ENCODE measurements at places on chromosomes 12 and 14.
A peak's percentile ranks its signal among the peaks of the same experiment; 100 is the strongest.

DNA sequence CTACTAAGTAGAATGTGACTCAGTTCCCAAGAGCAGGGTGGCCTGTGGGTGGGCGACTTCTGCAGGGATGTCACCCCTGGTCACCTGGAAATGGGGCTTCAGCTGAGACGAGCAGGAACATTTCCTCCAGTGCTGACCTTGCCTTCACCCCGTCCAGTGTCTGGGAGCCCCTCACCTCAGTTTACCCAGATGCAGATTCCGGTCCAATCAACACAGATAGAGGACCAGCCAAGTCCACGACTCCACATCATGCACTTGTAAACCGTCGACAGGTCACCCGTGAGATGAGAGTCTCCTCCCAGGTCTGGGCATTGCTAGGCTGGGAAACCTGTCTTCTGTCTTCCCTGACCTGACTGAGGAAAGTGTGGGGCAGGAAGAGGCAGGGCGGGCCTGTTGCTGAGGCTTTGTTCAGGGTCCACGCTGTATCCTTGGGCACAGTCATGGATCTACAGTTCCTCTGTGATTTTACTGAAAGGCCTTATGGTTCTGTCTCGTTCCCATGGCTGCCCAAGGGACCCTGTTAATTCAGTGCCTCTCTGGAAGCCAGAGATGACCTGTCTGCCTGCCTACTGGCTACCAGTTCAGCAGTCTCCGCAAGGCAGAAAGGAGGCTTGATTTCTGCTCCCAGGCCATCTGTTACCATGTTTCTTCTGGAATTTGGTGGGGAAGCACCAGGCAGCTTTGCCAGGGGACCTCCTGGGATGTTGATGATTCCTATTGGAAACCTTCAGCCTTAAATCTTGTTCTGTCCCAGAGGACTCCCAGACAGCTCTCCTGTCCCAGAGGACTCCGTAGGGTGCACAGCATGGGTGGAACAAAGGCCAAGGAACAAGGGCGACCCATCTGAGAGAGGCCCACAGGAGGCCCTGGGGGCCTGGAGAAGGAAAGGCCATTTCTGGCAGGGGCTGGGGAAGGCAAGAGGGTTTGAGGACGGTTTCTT is 288.5 kb upstream of the RTL1 start:
- DNase-seq = no peak

GRCh38 chr12:127161466-127161865 is 1105.5 kb upstream of the TMEM132C start:
- DNase-seq = no peak

GRCh38 chr12:22541496-22542155 is 2.7 kb downstream of the C2CD5 start:
- DNase-seq = no peak

DNA sequence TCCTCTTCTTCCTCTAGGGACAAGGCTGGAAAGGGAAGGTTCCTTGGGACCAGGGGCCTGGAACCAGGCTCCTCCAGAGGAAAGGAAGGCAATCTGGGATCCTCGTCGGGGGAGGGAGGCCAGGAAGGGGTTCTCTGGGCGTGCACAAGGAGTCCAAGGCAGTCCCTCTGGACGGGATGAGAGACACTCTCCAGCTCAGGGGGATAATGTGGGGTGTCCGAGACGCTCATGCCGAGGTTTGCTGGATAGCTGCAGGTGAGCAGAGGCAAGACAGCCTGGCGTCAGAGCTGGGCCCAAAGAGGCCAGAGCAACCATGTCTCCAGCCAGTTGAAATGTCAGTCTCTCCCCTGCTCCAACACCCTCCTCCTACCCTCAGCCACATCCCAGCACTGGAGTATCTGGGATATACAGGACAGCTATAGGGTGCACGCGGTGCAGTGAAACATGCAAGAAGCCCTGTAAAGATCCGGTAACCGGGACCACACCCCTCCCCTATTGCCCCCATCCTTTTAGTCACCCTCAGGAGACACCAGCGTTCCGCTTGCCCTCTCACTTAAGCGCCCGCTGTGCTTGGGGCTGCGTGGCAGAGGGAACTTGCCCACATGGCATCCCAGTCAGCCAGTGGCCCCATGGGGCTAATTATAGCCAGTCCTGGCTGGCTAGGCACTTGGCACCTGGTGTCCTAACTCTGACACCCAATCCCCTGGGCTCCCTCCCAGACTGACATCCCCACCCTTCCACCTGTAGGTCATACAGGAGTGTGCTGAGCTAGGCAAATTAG is at the start of gene KLHL33:
Gene KLHL33, minus strand, starts transcription at position 585 of the 781 bp plus-strand sequence. Its CDS starts 355 bp downstream, at position 230.
- no peak for DNase-seq

DNA sequence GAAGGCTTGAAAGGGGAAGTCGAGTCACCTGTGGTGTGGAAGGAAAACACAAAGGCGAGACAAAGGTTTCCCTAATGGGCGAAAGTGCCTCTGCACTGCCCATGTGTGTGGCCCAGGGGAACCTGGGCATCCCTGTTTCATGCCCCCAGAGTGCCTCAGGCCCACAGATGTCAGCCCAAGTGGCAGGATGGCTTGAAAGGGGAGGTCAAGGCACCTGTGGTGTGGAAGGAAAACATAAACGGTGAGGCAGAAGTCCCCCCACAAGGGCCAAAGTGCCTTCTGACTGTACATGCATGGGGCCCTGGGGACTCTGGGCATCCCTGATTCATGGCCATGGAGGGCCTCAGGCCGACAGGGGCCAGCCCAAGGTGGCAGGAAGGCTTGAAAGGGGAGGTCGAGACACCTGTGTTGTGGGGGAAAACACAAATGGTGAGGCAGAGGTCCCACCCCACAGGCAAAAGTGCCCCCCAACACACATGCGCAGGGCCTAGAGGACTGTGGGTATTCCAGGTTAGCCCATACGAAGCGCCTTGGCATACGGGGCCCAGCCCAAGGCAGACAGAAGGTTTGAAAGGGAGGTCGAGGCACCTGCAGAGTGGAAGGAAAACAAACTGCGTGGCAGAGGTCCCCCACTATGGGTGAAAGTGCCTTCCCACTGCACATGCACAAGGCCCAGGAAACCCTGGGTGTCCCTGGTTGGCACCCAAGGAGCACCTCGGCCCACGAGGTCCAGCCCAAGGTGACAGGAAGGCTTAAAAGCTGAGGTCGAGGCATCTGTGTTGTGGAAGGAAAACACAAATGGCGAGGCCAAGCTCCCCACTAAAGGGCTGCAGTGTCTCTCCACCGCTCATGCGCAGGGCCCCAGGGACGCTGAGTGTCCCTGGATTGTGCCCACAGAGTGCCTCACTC is 382.3 kb downstream of the ALG10 start:
- DNase-seq = peak; percentile 45

DNA sequence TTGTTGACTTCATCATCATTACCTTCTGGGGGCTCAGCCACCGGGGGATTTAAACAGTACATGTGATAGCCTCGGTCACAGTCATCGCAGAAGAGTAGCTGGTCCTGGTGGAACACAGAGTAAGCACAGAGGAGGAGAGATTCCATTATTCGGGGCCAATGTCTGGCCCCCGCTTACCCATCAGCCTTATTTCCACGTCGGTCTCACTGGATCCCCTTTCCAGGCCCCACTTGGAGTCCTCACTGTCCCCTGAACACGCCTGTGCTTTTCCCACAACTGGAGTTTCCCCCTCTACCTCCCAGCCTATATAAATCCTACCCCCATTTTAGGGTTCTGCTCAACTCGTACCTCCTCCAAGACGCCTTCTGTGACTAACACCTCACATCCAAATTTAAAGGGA is 274.0 kb downstream of the DPF3 start:
- DNase-seq = no peak

- no peak for DNase-seq
Measured at GRCh38 chr12:13539051-13539450, 342.5 kb downstream of the EMP1 start.

DNA sequence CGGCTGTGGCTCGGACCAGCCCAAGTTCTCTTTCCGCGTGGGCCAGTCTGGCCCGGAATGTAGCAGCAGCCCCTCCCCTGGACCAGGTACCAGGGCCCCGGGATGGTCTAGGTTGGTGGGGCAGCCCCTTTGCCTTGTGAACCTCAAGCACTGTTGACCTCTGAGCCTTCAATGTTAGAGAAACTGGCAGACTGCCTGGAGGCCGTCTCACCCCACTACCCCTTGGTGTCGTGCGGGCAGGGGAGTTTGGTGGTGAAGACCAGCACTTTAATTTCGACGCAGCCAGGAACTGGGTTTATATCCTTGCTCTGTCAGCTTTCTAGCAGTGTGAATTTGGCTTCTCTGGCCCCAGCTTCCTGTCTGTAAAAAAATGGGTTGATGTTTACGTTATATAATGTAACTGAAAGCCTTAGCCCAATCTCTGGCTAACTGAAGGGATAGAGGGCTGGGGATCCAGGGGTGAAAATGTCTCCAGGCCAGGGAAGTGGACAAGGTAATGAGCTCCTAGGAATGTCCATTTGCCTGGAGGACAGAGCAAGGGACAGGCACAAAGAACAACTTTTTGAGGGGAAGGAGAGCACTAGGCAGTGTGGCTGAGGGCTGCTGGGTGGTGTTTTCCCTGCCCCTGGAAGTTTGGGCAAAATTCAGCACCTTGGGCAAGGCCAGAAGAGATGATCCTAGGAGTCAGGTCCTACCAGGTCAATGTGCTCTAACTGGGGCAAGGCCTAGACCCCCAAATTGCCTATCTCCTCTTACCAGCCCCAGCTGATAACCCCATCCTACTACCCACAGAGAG is 11.4 kb downstream of the MCRS1 start:
- DNase-seq = no peak

DNA sequence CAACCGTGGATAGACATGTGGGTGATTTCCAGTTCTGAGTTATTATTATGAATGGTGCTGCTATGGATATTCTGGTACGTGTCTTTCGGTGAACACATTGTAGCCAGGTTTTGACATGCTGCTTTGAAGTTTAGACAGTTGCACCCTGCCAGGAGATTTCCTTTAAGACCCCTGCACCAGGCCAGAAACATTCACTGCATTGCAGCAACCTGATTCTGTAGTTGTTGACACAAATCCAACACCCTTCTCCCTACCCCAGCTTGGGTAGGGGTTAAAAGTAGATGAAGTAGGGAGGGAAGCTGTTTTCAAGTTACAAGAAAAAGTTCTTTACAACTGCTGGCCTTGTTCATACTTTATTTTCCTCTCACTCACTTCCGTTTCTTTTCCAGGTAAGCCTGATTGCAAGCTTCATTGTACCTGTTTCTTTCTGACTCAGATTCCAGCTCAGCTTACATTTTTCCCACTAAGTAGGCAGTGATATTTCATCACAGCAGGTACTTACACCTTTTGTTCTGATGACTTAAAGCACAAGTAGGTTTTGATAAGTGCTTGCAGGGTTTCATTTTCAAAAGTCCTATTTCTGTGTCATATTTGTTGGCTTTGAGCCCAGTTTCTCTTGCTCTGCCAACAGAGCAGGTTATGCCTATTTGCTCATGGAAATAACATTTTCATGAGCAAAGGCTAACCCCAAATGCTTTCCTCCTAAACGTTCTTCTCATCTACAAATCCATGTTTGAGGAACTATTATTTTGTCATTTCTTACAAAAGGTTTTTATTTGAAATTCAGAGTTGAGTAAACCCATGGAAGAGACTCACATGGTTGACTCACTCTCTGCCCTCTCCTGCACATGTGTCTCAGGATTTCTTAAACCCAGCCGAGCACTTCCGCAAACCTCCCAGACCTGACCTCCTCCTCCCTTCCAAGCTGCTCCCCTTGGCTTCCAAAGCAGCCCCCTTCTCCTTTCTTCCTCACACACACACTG is 12.1 kb upstream of the LTA4H start:
- DNase-seq = peak; percentile 73

DNA sequence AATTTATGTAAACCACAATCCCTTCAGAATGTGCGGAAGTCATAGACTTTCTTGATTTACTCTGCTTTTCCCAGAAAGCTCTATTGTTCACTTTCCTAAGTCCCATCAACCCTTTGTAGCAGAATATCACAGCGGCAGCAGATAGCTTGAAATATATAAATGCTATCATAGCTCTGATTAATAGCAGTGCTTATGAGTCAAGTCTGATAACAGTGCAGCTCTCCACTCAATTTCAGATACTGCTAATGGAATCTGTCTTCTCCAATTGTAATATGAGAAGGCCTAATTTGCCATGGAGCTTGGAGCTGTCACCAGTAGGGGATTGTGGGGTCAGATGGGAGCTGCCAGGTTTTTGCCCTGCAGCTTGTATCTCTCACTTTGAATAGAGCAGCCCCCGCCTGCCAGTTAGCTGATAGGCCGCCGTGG is 10.9 kb downstream of the TMEM260 start:
- DNase-seq = no peak

- DNase-seq = no peak
Measured at GRCh38 chr12:93079271-93079670, 150.2 kb upstream of the EEA1 start.

DNA sequence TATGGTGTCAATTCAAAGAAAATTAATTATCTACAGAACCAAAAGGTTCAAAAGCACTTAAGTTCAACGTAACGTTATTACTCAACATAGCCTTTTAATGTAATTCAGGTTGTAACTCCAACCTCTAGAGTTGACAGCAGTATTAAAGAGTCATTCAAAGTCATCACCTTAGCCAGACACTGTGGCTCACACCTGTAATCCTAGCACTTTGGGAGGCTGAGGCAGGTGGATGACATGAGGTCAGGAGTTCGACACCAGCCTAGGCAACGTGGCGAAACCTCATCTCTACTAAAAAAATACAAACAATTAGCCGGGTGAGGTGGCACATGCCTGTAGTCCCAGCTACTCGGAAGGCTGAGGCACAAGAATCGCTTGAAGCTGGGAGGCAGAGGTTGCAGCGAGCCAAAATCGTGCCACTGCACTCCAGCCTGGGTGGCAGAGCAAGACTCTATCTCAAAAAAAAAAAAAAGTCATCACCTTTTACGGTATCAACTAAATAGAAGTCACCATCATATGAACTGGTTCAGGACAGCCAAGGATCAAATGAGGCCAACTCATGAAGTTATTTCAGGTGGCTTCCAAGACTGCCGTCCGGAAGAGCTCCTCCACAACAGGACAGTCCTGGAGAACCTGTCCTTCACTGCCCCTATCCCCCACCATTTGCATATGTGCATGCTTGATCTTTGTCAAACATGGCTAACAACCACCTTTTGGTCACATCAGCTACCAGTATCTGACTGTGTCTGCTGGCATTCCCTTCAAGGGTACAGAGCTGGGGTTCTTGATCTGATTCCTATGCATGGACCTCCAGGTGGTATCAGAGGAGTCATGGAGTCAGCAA is 4.2 kb downstream of the PPTC7 start:
- peak; percentile 70 for DNase-seq

DNA sequence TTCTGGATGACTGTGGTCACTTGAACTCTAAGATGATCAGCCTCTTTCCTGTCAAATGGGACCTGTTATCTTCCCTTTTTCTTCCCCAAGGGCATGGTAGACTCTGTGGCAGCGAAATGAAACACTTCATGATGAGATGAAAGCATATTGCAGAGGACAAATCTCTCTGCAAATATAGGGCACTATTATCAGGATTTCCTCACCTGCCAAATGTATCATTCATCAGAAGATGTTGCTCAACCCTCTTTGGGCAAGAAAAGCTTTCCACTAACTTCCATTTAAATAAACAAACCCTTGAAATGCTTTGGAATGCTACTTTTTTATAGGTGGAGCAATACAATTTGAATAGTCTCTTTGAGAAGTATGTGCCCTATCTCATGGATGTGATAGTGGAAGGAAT is 105.0 kb downstream of the DNAH10 start:
- no peak for DNase-seq

DNA sequence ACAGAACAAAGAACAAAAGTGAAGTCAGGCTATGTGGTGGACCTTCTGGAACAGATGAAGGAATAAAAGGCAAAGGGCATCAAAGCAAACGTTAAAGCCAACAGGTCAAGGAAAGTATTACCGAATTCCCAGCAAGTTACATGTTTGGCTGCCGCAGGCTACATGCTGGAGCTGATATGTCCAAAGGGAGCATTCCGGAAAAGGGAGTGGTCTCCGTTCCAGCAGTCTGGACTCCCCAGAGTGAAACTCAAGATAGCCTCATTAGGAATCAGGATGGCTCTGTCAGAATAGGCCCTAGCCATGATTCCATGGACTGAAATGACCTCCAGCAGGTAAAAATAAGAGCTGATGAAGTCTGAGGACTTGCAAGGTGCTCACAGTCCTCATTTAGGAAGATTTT is 379.8 kb upstream of the PRICKLE1 start:
- no peak for DNase-seq
